Epithelial cell of prostate (primary cell): ENCODE measurements at places on chromosomes 13 and 19.

GRCh38 chr19:2983351-2984214, 6.2 kb downstream of the TLE6 start:
- DNase-seq = no peak

GRCh38 chr13:94270556-94270955, 208.9 kb downstream of the DCT start:
- DNase-seq = no peak

DNA sequence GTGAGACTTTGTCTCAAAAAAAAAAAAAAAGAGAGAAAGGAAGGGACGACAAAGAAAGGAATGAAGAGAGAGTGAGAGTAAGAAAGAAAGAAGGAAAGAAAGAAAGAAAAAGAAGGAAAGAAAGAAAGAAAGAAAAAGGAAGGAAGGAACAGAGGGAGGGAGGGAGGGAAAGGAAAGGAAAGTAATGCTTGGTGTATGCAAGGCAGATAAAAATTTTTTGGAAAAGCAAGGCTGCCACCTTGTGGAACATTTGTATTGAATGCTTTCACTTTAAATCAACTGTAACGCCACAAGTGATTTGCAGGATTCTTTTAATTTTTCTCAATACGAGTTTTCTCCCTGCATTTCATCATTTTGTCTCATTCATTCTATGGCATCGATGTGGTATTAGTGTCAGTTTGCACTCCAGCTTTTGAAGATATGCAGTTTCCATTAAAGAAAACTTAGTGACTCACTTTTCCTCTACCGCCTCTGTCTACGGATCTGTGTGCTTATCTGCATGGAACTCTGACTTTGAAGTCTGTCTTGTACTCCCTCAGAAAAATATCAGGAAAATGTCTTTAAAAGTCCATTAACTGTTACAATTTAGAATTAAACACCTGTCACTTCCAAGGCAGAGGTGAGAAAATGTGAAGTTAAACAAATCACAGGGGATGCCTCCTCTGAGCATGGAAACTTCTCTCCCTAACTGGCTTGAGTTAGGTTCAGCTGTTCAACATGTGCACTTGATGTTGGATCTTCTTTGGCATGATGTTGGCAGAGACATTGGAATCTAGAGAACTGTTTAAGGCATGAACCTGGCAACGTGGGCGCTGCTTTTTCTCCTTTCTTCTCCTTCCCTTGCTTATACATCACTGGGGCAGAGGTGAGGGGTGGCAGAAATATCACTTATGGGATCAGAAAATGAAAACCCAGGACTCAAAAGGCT, 20.0 kb upstream of the ZDHHC20 start:
- no peak for DNase-seq

DNA sequence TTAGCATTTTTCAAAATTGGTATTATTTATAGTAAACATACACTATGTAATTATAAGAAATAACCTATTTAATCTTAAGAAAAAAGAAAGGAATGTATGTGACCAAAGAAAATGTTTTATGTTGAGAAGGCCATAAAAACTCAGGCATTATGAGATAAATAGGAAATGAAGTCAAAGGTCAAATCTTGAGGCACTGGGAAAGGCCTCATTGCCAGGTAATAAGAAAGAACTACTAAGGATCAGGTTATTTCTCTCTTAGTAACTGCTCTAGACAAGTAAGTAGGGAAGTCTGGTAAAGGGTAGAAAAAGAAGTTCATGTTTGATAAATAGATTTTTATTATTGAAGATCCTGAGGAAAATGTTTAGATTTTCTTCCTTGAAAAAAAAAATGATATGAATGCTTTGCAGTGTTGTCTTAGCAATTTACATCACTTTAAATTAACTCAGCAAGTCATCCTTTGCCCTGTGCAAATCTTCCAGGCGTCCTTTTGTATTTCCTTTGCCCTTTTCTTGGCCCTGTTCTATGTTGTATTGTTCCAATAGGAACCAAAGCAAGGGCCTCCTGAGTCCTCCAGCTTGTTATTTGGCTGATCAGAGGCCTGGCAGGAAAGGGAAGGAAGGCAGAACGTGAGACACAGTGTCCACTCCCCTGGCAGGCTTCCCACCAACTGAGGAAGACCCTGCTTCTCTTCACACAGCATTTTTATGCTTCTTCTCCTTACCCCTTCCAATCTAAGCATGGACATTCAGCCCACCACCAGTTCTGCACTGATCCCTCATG, 260.4 kb upstream of the MIR17HG start:
- DNase-seq = no peak

- no peak for DNase-seq
Measured at GRCh38 chr13:29502391-29503008, 93.0 kb downstream of the SLC7A1 start.

- no peak for DNase-seq
Measured at GRCh38 chr13:50129081-50129705, 113.9 kb downstream of the KCNRG start.

- no peak for DNase-seq
Measured at GRCh38 chr19:53554804-53555203, 16.9 kb downstream of the ZNF331 start.
